Stimulated activated CD4-positive, alpha-beta T cell treated with anti-CD3 and anti-CD28 coated beads, Interleukin-15, amount 100 ng/mL, for 48 hours (primary cell): ENCODE measurements at places on chromosomes 4 and X.
A peak's percentile ranks its signal among the peaks of the same experiment; 100 is the strongest.

DNA sequence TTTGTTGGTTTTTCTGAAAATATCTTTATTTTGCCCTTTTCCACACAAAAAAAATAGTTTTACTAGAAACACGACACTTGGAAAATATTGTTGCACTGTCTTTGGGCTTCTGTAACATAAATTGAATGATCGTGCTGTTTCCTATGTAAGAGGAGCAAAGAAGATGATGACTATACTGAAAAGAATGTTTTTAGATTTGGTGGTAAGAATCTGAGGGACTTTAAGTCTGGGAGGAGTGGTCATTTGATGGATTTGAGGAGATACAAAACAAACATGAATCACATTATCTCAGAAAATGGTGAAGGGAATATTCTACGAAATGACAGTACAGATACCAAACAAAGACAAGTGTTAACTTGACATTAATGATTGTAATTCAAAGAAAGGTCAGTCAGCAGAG is 328.8 kb downstream of the ADAM29 start:
- no peak for DNase-seq

- no peak for DNase-seq
These were observed 5.1 kb downstream of the SEPTIN6 start for GRCh38 chrX:119687661-119688413.

GRCh38 chrX:41275661-41276609 is 58.0 kb upstream of the DDX3X start:
- DNase-seq: peak; percentile 42

DNA sequence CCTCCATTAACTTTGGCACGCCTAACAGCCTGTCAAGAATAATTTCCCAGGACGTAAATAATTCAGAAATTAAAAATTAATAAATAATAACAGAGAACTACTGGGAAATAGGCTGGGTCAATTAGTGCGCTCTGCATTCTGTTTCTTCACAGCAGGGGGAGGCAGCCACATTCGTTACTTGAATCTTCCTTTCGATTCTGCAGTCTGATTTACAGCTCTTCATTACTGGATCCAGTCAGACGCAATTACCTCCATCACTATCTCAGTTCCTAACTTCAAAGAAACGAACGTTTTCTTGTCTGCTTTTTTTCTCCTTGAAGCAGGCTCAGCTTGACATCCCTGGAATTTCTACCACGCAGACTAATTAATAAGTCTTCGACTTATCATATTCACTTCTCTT is 9.0 kb upstream of the RPL34 start:
- DNase-seq: no peak

DNA sequence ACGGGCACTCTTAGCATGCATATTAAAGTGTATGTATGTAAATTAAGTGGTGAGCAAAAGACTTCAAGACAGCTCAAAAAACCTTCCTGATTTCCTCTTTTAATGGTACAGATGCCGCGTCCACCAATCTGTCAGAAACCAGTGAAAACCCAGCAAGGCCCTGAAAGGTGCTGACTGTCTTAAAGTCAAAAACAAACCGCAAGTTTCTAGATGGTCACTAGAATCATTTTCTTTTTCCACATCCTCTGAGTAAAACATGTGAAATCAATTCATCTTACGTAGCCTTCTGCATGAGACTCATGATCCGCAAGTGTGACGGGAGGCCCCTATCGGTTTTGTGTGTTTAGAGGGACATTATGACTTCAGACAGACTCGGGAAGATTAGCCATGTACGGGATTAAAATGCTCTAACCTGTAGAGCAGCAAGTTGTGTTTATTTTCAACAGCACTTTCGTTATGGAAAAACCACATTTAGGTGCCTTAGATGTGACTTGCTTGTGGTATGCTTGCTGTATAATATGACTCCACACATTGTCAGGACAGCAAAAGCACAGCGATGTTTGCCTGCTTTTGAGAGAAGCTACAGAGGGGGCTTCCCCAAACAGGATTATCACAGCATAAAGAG is 88.2 kb upstream of the STS start:
- peak; percentile 4 for DNase-seq
